ENCODE measurements at places on chromosomes 5 and 9.
A peak's percentile ranks its signal among the peaks of the same experiment; 100 is the strongest.

- DNase-seq, result peak; percentile 86
These were observed 135.6 kb upstream of the PPP1R26 start for GRCh38 chr9:135343837-135344522.

- no peak for DNase-seq
These were observed 475.5 kb downstream of the CETN3 start for GRCh38 chr5:89934069-89934468.

GRCh38 chr9:3224931-3225330, 300.9 kb downstream of the RFX3 start:
- no peak for DNase-seq

- DNase-seq, result no peak
These were observed 1.1 kb downstream of the PRUNE2 start for GRCh38 chr9:76904661-76905457.

GRCh38 chr5:135161221-135161620, 127.2 kb upstream of the PITX1 start:
- DNase-seq, result no peak

GRCh38 chr5:141223112-141223783, at the start of gene PCDHB14:
Gene PCDHB14 (plus strand): TSS chr5:141223343. CDS start chr5:141223506, 163 bp downstream.
- peak; percentile 54 for DNase-seq

DNA sequence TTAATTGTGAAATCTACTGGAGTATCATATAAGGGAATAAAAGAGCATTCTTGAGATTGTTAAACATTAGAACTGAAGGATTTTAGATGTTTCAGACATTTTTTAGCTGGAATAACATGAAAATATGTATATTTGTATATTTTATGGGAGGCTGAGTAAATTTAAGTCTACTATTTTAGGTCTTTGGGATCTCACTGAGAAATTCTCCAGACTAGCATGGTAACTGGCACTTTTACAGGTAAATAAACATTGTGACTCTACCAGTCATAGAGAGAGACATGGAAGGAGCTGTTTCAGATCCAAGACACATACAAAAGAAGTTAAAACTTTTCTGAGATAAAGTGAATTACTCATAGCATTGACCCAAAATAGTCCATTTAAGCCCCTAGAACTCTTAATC, 59.4 kb downstream of the NDUFAF2 start:
- DNase-seq, result no peak

GRCh38 chr5:1959725-1960581, 77.2 kb upstream of the IRX4 start:
- DNase-seq, result no peak

DNA sequence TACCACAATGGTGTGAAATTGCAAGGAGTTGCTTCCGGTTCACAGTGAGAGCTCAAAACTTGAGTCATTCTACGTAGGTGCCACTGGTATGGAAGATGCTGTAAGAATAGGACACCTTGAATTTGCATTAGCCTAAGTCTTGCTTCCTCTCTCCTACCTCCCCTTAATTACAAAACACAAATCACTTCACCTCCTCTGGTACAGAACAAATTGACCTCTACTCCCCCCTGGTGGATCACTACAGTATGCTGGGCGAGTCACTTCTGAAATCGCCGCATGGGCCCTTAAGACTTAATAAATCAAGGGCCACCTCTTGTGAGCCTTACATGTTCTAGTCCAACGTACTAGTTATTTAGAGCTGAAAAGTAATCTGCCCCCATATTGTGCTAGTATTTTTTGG, 145.3 kb upstream of the SMARCA2 start:
- DNase-seq, result no peak

DNA sequence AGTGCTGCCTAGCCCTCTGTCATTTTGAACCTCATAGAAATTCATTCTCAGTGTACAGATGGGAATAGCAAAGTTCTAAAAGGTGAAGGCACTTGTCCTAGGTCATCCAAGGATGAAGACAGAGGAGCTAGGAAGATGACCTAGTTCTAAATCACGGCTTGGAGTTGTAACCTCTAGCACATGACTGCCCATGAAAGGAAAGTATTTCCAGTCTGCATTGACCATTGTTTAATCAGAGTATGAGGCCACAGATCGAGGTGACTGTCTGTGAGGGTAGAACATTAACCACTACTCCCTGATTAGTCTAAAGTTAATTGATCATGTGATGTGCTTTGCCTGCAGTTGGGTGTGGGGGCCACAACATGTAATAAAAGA, 674 bp upstream of the TNFSF15 start:
- DNase-seq, result no peak
